RCC 7860 (cell line): ENCODE measurements at places on chromosomes 5 and 9.
A peak's percentile ranks its signal among the peaks of the same experiment; 100 is the strongest.

GRCh38 chr9:32930486-32930885, 70.9 kb downstream of the APTX start:
- DNase-seq, result no peak

GRCh38 chr5:16740811-16741392, 124.1 kb upstream of the RETREG1 start:
- DNase-seq, result no peak

- peak; percentile 98 for DNase-seq
These were observed 61.4 kb downstream of the UGCG start for GRCh38 chr9:111957856-111958631.

GRCh38 chr5:169126481-169127021, 174.4 kb downstream of the SLIT3 start:
- peak; percentile 23 for DNase-seq

GRCh38 chr5:38535248-38535750, 21.1 kb downstream of the LIFR start:
- DNase-seq, result no peak

DNA sequence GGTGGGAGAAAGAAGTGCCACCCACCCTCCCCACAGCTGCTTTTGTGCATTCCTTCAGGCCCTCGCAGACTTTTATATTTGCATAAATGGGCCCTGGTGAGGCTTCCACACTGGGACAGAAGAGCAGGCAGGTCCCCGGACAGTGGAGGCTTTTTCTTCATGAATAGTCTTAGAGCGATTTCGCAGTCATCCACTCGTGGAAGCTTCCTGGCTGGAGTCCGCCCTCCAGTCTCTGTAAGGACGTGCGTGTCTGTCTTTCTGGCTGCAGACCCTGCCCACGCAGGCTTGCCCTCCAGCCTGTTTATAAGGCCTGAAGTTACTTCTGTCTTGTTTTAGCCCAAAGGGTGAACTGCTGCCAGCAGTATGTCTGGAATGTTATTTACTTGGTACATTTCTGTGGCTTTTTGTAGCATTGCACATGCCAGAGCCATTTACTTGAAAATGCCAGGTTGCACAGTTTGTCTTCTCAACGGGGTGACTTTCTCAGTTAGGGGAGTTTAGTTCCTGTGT, 195.7 kb downstream of the AOPEP start:
- peak; percentile 96 for DNase-seq

GRCh38 chr5:121968910-121969607, 7.3 kb downstream of the SRFBP1 start:
- DNase-seq, result peak; percentile 92

GRCh38 chr5:138692370-138692769, 60.9 kb upstream of the CTNNA1 start:
- no peak for DNase-seq

- no peak for DNase-seq
These were observed 6.5 kb downstream of the AGXT2 start for GRCh38 chr5:35041261-35041660.

DNA sequence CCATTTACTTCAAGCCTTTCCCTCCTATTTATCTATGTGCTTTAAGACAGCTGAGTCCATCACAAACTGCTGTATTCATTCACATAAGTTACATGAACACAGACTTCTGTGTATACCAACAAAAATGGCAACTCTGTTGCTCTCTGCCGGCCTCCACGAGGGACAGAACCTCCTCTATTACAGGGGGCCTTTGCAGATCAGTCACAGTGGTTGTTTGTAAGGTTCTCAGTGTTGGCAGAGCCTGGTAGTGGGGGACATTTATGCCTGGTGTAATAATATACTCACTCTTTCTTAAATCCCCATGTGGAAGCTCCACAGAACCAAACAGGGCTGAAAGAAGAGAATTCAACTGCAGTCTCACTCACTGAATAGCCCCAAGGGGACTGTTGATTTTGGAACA, 76.5 kb downstream of the SLC1A1 start:
- no peak for DNase-seq

- no peak for DNase-seq
These were observed 200.2 kb downstream of the TRIO start for GRCh38 chr5:14343376-14343775.

GRCh38 chr9:14353222-14354056, 39.5 kb upstream of the NFIB start:
- peak; percentile 9 for DNase-seq

- no peak for DNase-seq
These were observed 297.7 kb downstream of the PARP8 start for GRCh38 chr5:50963971-50964745.

GRCh38 chr9:110179734-110180133, 28.2 kb downstream of the C9orf152 start:
- peak; percentile 62 for DNase-seq

DNA sequence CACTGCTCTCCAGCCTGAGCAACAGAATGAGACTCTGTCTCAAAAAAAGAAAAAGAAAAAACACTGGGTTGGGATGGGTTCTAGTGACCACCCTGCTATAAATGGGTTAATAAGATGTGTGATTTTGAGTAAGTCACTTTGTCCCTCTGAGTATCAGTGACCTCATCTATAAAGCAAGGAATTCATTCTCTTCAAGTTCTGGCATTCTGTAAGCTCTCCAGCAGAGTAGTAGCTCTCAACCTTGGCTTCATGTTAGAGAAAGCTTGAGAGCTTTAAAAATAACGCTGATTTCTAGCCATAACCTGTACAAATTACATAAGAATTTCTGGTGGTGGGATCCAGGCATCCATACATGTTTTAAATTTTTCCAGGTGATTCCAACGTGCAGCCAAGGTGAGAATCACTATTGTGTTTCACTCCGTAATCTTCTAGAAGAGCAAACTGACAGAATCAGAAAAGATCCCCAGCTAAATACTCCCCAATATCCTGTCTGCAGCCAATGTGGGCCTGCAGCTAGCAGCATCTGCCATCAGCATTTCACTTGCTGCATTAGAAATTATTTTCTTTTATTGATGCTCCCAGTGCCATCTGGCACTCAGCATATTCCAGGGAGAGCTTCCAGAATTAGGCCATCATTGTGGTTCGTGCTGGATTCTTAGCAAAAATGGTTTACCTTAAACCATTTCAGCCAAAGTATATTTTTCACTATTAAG, 109.4 kb downstream of the FEM1C start:
- no peak for DNase-seq

DNA sequence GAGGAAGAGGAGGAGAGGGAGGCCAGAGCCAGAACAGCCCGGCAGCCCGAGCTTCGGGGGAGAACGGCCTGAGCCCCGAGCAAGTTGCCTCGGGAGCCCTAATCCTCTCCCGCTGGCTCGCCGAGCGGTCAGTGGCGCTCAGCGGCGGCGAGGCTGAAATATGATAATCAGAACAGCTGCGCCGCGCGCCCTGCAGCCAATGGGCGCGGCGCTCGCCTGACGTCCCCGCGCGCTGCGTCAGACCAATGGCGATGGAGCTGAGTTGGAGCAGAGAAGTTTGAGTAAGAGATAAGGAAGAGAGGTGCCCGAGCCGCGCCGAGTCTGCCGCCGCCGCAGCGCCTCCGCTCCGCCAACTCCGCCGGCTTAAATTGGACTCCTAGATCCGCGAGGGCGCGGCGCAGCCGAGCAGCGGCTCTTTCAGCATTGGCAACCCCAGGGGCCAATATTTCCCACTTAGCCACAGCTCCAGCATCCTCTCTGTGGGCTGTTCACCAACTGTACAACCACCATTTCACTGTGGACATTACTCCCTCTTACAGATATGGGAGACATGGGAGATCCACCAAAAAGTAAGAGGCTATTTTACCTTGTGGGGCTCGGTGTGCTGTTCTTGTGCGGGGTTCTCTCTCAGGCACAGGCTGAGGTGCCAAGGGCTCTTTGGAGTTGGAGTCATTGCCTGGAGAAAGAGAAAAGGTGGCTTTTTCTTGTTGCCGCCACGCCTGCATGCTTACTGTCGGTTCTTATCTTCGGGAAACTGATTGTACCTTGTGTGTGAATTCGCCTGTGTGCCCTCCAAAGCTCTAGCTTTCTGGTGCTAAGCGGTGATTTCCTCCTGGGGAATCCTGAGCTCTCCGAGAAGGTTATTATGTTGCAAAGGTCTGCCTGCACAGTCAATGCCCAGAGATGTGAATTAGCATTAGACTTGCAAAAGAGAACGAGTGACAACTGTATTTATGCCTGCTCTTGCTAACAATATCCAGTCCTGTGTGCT, at the start of gene ISL1:
ISL1 (plus strand) TSS at position 318 of the 991 bp plus-strand sequence; CDS start at position 542, 224 bp downstream.
- DNase-seq, result no peak

DNA sequence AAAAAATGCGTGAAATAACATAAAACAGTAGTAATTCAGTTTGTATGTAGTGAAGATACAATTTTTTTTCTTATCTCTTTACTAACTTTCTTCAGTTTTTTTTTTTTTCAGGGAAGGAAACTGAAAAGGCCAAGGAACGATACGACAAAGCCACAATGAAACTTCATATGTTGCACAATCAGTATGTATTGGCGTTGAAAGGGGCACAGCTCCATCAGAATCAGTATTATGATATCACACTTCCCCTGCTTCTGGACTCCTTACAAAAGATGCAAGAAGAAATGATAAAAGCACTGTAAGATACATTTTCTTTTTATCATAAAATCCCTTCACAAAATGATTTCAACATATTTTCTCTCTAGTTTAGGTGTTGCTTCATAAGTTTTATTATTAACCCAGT, 120.0 kb downstream of the FER start:
- DNase-seq, result no peak

GRCh38 chr5:120684749-120685415, 220.8 kb downstream of the PRR16 start:
- no peak for DNase-seq

DNA sequence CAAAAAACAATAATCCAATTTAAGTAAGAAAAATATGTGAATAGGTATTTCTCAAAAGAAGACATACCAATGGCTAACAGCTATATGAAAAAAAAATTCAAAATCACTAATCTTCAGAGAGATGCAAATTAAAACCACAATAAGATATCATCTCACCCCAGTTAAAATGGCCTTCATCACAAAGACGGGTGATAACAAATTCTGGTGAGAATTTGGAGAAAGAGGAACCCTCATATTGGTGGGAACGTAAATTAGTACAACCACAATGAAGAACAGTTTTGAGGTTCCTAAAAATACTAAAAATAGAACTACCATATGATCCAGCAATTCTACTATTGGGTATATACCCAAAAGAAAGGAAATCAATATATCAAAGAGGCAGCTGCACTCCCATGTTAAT, 94.3 kb downstream of the TMEM167A start:
- no peak for DNase-seq

- DNase-seq, result no peak
These were observed 208.8 kb downstream of the MAN2A1 start for GRCh38 chr5:109898269-109899162.

DNA sequence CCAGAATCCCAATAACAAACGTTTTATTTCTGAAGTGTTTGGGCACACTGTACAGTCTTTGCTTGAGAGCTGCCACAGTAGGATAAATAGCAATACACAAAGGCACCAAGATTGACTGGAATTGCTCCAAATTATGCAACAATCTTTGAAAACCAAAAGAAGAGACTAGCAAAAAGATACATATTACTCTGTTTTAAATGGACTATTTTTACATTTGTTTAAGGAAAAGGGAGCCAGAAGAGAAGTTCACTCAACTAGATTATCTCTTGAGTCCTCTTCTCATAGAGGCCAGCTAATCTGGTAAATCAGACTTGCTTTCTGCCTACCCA, 385.0 kb upstream of the SLC30A5 start:
- DNase-seq, result no peak

DNA sequence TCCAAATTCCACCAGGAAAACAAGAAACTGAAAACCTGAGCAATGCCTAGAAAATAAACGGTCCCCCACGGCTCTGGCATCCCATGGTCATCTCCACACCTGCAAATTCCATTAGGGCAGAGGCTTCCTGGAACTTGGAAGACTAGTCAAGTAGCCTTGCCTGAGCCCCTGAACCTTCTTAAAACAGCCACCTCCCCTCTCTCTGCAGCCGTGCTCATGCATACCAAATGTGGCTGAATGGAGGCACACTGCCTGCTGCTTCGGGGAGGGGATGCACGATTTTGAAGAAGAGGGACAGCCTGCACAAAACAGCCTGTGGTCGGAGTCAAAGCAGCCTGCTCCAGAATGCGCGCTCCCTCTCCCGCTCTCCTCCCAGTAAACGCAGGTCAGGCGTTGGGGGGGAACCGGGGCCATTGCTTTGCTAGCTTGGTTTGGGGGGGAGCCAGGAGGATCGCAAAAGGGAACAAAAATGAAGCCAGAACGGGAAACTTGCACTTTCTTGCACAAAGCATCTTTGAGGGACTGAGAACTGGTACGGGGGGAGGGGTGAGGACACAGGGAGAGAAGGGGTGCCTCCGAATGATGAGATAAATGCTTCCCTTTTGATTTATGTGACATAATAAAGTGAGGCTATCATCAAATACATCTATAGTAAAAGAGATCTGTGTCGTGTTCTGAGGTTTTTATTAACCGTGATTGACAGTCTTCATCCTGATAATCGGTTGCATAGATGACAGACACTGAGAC, at the start of gene TRPM3:
TRPM3 (minus strand) TSS at position 347 of the 747 bp plus-strand sequence; CDS start at position 80, 267 bp downstream.
- DNase-seq, result no peak

- DNase-seq, result no peak
These were observed 21.4 kb downstream of the TTLL11 start for GRCh38 chr9:122071715-122072114.

DNA sequence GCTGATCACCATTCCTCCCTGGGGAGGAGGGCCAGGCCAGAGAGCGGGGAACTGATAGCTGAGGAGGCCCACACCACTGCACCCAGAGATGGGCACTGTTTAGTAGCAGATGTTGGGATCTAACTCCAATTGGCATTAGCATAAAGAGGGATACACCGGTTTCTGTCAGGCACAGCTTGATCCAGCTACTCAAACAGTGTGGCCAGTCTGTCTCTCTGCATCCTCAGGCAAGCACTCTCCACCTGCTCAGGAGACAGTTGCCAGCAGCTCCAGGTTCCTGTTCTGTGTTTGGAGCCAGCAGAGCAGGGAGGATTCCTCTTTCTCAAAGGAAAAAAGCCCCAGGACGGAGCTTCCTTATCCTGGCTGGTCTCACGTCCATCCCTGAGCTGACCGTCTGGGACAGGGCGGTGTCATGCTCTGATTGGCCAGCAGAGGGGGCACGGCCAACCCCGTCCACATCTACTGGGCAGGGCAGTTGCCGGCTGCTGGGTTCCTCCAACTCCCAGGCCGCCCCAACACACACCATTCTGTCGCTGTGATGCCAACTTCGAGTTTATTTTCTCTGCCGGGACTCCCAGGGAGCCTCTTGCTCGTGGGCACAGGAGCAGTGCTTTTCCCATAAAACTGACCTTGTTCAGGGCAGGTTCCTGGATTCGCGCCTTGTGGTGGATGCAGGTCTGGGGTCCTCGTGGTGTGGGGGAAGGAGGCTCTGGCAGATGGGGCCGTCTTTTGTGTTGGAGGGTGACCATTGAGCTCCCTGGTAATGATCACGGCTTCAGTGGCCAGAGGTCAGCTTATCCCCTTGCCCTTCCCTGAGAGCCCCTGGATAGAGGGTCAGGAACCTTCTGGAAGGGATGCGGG, 47.9 kb downstream of the COL5A1 start:
- peak; percentile 49 for DNase-seq

DNA sequence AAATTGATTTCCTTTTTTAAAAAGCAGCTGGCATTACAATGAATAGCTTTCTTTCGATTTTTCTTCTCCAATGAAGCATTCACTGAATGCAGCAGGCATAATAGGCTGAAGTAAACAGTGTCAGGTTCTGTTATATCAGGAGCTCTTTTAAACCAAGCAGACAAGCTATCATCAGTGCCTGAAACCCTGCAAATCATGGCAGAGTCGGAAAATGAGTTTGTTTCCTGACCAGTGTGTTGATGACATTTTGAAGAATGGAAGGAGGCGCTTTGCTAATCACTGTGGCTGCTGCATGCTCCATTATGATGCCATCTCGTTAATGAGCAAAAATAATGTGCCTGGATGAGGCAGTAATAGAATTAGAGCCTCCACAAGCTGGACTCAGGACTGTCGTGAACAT, 284.5 kb downstream of the ZNF608 start:
- DNase-seq, result no peak
